NCI-H2081 treated with DMSO at 0.1 percent for 48 hours (cell line): ENCODE measurements at places on chromosomes 1 and 21.

- DNase-seq = no peak
These were observed 26.4 kb upstream of the DARS2 start for GRCh38 chr1:173798078-173798477.

DNA sequence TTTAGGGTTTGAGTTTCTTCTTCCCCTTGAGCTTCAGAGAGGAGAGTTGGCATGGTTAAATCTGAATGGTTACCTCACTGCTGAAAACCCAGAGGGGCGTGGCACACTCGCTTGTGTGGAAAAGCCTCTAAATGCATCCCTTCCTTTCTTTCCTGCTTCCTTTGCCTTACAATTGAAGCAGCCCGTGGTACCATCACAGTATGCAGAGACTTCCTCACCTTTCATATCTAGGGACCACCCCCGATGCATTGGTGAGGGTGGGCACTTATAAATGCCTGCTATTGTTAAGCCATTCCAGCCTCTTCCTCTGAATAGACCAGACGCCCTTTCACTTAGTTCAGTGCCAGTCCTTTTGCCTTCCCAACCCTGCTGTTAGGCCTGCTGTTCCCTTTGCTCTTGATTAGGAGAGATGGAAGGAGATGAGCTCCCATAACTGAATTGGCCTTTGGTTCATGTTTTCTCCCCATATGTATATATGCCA is 21.9 kb upstream of the LAX1 start:
- DNase-seq = no peak

DNA sequence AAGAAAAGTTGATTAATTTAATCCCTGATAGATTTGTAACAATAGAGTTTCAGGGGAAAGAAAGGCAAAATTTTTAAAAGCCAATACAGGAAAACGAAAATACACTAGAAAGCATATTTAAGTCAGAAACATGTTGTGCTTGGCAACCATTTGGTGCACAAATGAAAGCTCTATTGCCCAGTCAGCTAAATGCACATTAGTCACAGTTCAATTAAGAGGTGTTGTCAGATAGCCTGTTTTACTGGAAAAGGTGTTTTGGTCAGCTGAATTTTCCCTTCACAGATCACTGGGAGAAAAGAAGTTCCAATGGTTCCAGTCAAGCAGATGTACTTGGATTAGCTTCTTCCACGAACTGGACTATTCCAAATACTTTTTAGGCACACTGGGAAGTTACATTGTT is 25.4 kb downstream of the RGS4 start:
- no peak for DNase-seq

DNA sequence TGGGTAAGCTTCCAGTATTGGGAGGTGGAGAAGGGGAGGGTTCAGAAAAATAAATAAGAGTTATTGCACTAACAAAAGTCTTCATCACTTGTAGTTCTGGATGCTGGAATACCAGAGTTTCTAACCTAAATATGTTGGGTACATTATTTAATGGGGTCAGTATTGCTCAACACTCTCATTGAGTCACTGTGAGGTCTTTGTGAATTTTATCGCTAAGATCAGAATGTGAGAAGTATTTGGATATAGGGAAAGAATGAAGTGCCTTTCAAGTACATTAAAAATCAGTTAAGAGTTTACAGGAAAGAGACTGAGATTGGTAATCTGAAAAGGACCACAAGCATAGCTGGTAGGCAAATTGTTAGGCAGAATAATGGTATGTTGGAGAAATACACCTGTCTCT is 8.8 kb downstream of the SNRPE start:
- no peak for DNase-seq

GRCh38 chr21:46243960-46244361 is 15.4 kb upstream of the LSS start:
- DNase-seq = no peak

GRCh38 chr1:86537928-86538695 is 8.8 kb upstream of the CLCA4 start:
- no peak for DNase-seq

GRCh38 chr1:88194542-88194941 is 489.5 kb upstream of the PKN2 start:
- no peak for DNase-seq

GRCh38 chr1:221268295-221268694 is 389.1 kb downstream of the HLX start:
- no peak for DNase-seq

- no peak for DNase-seq
These were observed 591.7 kb downstream of the PLPP3 start for GRCh38 chr1:55987491-55988249.

DNA sequence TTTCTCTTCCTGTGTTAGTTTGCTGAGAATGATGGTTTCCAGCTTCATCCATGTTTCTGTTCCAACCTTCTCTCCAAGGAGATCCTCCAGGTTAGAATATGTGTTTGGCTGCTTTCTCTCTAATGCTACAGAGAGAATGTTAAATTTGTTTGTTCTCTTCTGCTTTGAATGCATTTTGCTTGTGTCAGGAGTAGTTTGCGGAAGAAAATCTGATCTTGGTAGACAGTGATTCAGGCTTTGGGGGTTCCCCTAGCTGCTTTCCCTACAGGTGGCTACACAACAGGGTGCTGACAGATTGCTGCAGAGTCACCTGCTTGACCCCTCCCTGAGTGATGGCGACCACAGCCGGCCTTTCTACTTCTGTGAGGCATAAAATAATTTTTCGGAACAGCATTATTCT is 41.8 kb downstream of the MACO1 start:
- no peak for DNase-seq

GRCh38 chr1:152442301-152442700 is 28.2 kb upstream of the CRNN start:
- no peak for DNase-seq

- DNase-seq = no peak
These were observed 24.3 kb upstream of the ENO1 start for GRCh38 chr1:8902765-8903164.

GRCh38 chr1:192849011-192849410 is 40.2 kb downstream of the RGS2 start:
- DNase-seq = no peak

GRCh38 chr1:233884461-233885151 is 19.9 kb upstream of the SLC35F3 start:
- DNase-seq = no peak

- no peak for DNase-seq
These were observed 248.5 kb downstream of the PCP4 start for GRCh38 chr21:40115775-40116174.

GRCh38 chr1:59150577-59151386 is 146.1 kb upstream of the FGGY start:
- DNase-seq = no peak

DNA sequence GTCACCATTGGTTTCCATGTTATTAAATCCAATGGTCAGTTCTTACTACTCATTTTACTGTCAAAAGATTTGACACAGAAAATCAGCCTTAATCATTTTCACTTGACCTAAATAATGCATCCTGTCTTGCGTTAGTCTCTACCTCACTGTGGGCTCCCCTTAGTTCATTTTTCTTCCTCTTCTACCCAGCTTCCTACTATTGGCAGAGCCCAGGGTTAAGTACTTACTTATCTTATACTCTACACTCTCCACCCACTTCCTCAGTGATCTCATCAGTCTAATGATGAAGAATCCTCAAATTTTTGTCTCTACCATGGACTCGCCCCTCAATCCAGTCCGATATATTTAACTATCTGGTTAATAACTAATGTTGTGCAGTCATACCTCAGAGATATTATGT is 735.9 kb downstream of the KCNT2 start:
- DNase-seq = no peak

GRCh38 chr1:161300478-161300877 is 9.3 kb downstream of the MPZ start:
- no peak for DNase-seq

- DNase-seq = no peak
These were observed 224.4 kb downstream of the DSCAM start for GRCh38 chr21:40622531-40622930.

DNA sequence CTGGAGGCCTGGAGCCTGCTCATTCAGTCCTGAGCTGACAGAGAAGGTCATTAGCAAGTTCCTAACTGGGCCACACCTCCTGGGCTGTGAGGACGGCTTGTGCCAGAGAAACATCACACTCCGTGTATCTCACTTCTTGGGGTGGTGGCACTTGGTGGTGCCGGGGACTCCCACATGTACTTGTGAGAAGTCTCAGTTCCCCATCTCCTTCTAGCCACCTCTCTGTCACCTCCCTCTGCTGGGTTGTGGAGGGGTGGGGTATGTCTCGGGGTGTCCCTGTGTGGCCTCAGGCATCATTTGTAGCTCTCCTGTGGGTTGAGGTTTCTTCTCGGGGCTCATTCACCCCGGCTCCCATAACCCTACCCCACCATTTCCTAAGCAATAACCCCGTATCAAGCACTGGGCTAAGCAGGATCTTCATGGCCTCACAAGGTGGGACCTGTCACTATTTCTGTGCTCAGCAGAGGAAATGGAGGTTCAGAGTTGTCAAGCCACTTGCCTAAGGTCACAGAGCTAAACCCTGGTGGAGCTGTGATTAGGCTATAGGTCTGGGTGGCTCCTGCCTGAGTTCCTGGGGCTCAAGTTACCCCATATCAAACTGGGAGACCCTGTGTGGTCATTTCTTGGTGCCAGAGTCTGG is 62.5 kb downstream of the UBIAD1 start:
- DNase-seq = no peak

DNA sequence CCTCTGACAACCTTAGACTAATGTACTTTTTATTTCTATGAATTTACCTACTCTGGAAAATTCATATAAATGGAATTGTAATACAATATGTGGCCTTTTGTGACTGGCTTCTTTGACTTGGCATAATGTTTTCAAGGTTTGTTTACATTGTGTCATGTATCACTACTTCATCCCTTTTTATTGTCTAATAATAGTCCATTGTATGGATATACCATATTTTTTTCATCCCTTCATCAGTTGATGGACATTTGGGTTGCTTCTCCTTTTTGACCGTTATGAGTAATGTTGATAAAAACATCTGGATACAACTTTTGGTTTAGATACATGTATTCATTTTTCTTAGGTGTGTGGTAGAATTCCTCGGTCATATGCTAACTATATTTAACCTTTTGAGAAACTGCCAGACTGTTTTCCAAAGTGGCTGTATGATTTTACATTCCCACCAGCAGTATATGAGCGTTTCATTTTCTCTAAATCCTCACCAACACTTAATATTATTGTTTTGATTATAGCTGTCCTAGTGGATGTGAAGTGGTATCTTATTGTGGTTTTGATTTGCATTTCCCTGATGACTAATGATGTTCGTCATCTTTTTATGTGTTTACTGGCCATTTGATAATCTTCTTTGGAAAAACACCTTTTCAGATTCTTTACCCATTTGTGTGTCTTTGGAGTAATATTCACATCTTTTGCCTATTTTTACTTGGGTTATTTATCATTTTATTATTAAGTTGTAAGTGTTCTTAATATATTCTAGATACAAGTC is 3.5 kb downstream of the RO60 start:
- DNase-seq = no peak
